ENCODE measurements at places on chromosomes 16 and 17.

GRCh38 chr17:47221154-47221553, 12.0 kb downstream of the MYL4 start:
- DNase-seq: no peak

DNA sequence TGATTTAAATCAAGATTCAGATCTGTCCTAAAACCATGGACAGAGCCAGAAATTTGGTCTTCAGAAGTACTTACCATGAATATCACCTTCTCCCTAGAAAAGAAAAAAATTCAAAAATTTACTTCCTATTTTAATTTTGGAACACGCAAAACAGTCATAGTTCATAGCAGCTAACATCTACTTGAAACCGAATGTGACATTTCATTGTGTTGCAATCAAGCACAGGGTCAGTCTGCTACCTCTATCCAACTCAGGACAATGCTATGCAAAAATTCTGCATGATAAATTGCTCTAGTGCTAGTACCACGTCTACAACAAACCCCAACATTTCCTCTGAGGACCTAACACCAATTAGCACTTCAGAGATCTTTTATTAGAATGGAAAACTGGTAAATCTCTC, 7.7 kb downstream of the JPT1 start:
- peak; percentile 35 for DNase-seq

GRCh38 chr16:52584354-52585320, 37.7 kb upstream of the TOX3 start:
- DNase-seq: no peak

- no peak for DNase-seq
Measured at GRCh38 chr16:87438611-87438985, 46.5 kb downstream of the MAP1LC3B start.

GRCh38 chr16:70466805-70467076, 12.3 kb downstream of the FCSK start:
- no peak for DNase-seq

DNA sequence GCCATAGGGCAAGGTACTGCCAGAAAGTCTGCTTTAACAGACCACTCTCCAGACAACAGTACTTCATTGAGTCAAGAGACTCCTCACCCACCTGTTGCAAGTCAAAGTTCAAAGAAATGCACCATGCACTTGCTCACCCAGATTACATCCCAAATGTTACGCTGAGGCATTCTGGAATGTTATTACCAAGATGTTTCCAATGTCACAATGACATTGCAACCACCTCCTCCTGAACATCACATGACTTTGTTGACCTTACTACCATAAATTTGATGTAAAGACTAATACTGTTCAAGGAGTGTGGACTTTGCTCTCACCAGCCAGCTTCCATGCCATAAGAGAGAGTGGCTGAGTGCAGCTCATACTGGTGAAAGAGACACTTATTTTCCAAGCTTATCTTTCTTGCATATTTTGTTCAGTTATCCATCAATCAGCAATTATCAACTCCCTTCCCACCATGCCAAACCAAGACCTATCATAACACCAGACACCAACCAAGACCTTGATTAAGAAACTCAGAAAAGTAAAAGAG, 58.5 kb upstream of the BCAR1 start:
- no peak for DNase-seq

Measured in AG10803 (cell line).